D341Med (cell line): ENCODE measurements at places on chromosomes 2 and 18.

DNA sequence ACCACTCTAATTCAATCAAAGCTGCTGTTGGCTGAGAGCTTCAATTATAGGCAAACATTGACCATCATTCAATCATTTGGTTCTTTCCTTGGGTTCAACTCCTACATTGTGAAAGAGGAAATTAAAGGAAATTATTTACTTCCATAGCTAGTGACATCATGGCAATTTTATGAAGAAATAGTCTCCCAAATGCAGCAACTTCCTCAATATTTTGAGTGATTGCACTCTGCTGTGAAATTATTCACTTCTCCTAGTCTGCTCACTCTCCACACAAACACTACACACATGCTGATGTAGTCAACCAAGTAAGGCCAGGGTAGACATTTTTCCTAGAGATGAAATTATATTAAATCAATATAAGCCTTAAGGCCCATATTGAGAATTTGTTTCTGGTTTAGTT is 86.7 kb upstream of the NCKAP5 start:
- no peak for DNase-seq

GRCh38 chr2:80473796-80474195 is 169.2 kb upstream of the LRRTM1 start:
- DNase-seq = no peak

GRCh38 chr2:46014911-46015654 is 282.1 kb upstream of the EPAS1 start:
- DNase-seq = no peak

- DNase-seq = no peak
Observed at GRCh38 chr2:96142217-96143113, 2.8 kb downstream of the DUSP2 start.

DNA sequence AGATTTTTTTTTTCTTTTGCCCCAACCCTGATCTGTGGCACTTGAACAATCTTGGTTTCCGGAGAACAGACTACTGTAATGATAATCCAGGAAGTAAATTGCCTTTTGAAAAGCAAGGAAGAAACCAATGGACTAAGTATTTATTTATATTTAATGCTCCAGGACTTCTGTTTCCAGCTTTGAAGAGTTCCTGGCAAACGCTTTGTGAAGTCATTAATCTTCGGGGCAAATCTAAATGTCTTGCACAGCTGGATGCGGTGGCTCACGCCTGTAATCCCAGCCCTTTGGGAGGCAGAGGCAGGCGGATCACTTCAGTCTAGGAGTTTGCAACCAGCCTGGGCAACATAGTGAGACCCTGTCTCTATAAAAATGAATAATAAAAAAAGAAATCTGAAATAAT is 135.1 kb upstream of the GATA6 start:
- DNase-seq = no peak
